CD8-positive, alpha-beta memory T cell (primary cell): ENCODE measurements at places on chromosomes 2 and 18.

GRCh38 chr2:19797871-19798270 is 103.9 kb downstream of the TTC32 start:
- DNase-seq = no peak

- no peak for DNase-seq
Observed at GRCh38 chr2:227280895-227281294, 44.2 kb upstream of the MFF start.

- no peak for DNase-seq
Observed at GRCh38 chr18:77271576-77272481, 22.2 kb downstream of the GALR1 start.

DNA sequence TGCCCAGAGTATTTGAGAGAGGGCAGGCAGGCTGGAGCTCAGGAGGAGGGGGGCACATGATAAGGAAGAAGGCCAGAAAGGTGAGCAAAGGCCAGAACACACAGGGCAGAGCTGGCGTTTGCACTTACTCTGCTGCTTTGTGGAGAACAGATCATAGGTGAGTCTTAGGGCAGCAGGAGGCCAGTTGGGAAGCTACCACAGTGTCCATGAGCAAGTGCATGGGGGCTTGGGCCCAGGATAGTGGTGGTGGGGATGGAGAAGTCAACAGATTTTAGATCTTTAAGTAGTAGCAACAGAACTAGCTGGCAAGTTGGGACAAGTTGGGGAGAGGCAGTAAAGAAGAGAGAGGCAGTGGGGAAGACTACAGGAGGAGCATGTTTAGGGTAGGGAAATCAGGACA is 168.0 kb downstream of the ANTXR1 start:
- DNase-seq = no peak

DNA sequence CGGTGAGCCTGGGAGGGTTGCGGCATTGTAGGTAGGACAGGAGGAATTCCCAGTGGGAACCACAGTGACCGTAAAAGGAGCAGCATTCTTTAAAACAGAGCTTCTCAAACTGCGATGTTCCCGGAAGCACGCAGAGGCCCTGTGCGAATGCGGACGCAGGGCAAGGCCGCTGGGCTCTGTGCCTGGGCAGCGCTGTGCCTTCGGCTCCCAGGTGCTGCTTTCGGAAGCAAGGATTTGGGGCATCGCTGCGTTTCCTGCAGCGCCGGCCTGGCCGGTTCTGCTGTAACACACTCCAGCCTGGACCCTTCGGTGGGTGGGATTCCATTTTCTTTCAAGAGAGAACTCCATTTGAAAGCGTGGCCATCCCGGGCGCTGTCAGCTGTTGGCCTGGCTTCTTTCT is 118.6 kb downstream of the PTGR3 start:
- DNase-seq = no peak
